ENCODE measurements at places on chromosomes 3 and 15.

GRCh38 chr3:184743248-184743647 is 31.4 kb upstream of the MAGEF1 start:
- no peak for DNase-seq

DNA sequence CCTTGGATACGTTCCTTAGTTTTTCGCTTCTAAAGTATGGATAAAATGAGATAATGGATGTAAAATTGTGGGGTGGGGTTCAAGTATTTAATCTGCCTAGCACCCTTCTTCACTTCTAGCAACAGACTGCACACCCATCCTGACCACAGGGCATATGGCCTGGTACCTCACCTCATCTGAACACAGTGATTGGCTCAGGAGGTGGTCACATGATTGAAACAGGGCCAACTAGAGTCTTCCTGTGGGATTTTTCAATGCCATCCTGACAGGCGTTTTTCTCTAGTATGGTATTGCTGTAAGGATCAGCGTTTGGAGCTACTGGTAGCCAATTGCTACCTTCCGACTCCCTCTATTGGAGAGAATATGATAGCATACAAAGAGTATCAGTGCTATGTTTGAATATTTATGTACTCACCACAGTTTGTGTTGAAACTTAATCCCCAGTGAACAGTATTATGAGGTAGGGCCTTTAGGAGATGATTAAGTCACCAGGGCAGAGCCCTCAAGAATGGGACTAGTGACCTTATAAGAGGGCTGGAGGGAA is 172.2 kb downstream of the PPM1L start:
- no peak for DNase-seq

- no peak for DNase-seq
These were observed 67.6 kb downstream of the SLC6A11 start for GRCh38 chr3:10883478-10884234.

DNA sequence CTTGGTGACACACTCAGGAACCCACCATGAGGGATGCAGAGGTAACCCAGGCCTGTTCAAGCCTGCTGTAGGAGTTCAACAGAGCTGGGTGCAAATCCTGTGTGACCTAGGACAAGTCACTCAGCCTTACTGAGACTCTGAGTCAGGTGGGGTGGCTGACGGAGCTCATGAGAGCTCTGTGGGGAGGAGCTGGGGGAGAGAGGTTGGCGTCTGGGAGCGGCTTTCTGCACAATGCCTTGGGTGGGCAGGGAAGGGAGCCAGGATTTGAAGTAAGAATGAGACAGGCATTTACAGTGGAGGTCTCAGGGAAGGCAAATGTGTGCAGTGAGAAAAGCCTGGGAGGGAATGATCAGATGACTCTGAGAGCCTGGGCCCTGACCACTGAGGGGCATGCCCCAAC is 18.3 kb downstream of the C3orf18 start:
- DNase-seq, result no peak

GRCh38 chr3:180918542-180918941 is 6.1 kb downstream of the FXR1 start:
- no peak for DNase-seq

GRCh38 chr3:59818033-59818918 is 768.5 kb upstream of the CFAP20DC start:
- DNase-seq, result no peak

DNA sequence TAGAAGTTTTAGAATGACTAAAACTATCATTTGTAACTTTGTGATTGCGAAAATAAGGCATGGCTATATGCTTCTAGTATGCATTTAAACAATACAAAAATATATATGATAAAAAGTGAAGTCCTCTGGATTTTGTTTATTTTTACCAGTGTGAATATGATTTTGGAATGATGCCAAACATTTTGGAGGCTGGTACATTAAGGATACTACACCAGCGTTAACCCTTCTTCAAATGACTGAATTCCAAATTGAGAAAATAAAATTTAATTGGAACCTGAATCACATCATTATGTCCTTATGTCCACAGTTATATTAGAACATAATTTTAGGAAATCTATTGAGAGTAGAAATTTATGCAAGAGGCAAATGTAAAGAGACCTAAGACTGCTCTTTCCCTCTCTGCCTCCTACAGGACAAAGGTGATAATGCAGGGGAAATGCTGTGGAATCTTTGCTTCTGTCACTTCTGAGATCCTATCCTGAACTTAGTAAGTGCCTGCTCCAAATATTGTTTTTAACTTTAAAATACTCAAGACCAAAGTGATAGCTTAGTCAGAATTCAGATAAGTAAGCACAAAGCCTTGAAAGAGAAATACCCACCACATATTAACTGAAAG is 121.1 kb upstream of the NANOGP8 start:
- DNase-seq, result no peak

- no peak for DNase-seq
These were observed 4.5 kb downstream of the CDHR4 start for GRCh38 chr3:49794926-49795905.

GRCh38 chr3:193828477-193828876 is 235.5 kb downstream of the OPA1 start:
- DNase-seq, result no peak

Data from activated CD8-positive, alpha-beta memory T cell treated with anti-CD3 and anti-CD28 coated beads for 48 hours (primary cell).